ENCODE measurements at places on chromosomes 5 and 9.

GRCh38 chr9:7125231-7125630, 367.5 kb downstream of the KDM4C start:
- no peak for DNase-seq

DNA sequence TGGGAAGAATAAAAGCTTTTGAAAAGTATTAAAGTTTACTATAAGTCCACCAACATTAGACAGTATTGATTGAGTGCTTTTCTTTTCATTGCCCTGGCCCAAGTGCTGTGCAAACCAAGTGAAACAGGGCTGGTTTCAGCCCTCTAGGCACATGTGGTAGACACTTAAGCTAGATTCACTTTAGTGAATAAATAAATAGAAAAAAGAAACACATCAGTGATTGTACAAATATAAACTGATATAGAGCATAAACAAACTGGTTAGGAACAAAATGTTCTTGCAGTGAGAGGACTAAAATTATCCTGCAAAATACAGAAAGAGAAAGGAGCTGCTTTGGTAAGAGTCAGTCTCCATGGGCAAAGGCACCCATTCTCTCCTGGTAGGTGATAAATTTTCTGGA, 29.7 kb downstream of the ACTBL2 start:
- no peak for DNase-seq

- no peak for DNase-seq
Measured at GRCh38 chr9:83596899-83597504, 25.9 kb upstream of the IDNK start.

- DNase-seq = no peak
Measured at GRCh38 chr9:5264219-5264595, 33.0 kb downstream of the INSL4 start.

DNA sequence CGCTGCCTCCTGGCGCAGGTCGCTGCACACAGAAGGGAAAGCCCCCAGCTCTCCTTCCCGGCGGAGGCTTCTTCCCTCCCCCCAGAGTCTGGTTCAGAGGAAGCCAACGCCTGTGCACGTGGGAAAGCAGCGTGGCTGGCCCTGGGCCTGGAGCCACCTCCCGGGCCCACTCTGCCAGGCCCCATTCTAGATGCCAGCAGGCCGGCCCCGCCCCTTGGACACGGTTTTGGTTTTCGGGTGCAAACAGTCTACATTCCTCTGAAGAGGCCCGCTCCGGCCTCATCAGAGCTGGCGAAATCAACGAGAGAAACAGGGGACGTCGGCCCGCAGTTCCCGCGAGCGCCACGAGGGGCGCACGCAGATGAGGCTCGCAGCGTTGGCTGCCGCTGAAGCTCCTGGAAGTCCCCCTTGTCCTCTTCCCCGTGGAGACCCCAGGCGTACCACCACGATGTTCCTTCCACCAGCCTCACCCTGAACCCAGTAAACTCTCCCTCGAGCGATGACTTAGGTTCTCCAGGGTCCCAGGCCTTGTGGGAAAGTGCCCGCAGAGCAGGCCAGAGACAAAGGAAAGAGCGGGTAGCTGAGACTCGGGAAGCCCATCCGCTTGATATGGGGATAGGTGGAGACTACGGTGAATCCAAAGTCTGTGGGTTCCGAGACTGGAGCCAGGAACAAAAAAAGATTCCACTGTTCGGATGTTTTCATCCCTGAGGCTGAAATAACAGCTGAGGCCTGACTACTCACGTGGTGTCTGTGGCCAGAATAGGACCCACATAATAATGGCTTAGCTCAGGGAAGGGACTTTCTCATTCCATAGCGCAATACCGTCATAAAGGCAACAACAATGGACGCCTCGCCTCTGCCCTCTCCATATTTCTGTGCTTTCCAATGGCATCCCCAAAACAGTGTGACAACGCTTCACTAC, 64.2 kb downstream of the KLF4 start:
- DNase-seq = peak; percentile 38

GRCh38 chr9:21465859-21466518, 16.1 kb downstream of the IFNE start:
- peak; percentile 67 for DNase-seq

All from pons (tissue), 1 donor.